ENCODE measurements at places on chromosomes 11 and 22.

- peaks cover 13% of the 10 kb centered on the region for H3K4me1 ChIP-seq
- H3K27me3 ChIP-seq: no peaks in the 10 kb centered on the region
- no peak for DNase-seq
These were observed 5.5 kb upstream of the RGL4 start for GRCh38 chr22:23685205-23685784.

DNA sequence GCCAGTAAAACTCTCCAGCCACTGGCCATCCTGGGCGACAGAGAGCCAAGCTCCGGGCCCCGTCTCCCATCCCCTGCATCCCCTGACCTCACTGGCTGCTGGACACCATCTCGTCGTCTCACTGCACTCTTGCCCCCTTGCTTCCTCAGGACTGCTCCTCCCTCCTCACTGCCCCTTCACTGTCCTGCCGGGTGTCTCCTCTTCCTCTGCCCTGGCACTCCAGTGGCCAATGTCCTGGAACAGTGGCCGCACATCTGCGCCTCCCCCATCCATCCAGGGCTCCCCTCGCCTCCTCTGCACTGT, 800.4 kb downstream of the BRD1 start:
- H3K27me3 ChIP-seq: 0 out of 2 replicates have a peak, but pooled peaks cover under 1% of the 10 kb centered on the region
- no peaks in the 10 kb centered on the region for H3K36me3 ChIP-seq
- H3K27ac ChIP-seq: peak overlapping the region; percentile 74
- DNase-seq: no peak
- H3K4me3 ChIP-seq: no peak overlapping the region

DNA sequence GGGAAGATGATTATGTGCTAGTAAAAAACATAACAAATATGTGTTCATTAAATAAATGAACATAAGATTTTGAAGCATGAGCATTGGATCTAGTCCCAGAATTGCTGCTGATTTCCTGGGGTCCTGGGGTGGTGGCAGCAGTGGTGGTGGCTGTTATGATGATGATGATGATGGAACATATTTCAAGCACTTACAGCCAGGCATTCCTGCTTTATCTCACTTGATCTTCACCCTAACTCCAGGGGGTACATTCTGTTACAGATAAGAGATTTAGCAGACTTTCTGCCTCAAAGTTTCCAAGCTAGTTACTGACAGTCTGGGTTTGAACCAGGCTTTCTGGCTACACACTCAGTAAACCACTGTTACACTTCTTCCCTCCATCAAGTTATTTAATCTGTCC, 5.2 kb downstream of the TRAPPC4 start:
- peaks cover 16% of the 10 kb centered on the region for H3K4me1 ChIP-seq
- no peak overlapping the region for H3K27ac ChIP-seq
- no peak for DNase-seq
- no peak overlapping the region for H3K4me3 ChIP-seq
- peaks cover 42% of the 10 kb centered on the region for H3K36me3 ChIP-seq
- no peaks in the 10 kb centered on the region for H3K27me3 ChIP-seq

GRCh38 chr11:20656901-20657300, 12.5 kb upstream of the NELL1 start:
- H3K4me3 ChIP-seq: no peak overlapping the region
- no peak overlapping the region for H3K27ac ChIP-seq

GRCh38 chr11:120331301-120331996, 4.8 kb upstream of the ARHGEF12 start:
- no peak for DNase-seq
- H3K4me1 ChIP-seq: peaks cover 3% of the 10 kb centered on the region
- H3K4me3 ChIP-seq: no peak overlapping the region
- peak overlapping the region; percentile 75 for H3K27ac ChIP-seq

DNA sequence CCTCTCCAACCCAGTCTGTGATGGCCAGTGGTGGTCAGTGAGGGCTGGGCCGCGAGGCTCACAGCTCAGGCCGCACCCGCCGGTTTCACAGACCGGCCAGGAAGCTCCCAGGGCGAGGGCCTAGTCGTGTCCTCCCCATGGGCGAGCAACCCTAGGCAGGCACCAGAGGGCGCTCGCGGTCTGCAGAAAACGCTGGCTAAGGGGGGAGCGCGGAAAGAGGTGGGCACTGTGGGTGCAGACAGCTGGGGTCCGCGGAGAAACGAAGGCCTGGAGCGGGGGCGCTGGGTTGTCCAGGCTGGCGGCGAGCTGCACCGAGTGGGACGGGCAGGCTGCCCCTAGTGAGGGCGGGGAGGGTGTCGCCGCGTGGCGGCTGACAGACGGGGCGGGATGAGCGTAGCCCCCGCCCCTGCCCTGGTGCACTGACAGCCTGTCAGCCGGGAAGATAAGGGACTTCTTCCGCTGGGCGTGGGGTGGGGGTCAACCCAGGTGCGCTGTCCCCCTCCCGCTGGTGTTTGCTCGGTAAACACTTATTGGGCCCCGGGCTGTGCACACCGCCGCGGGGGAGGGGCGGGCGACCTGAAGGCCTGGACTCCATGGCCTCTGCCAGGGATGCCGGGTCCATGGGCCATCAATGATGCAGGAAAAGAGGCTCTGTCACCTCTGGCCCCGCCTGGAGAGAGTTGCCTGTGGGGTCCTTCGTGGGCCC, 7.5 kb downstream of the GP1BB start:
- no peaks in the 10 kb centered on the region for H3K4me1 ChIP-seq
- no peaks in the 10 kb centered on the region for H3K36me3 ChIP-seq
- H3K27me3 ChIP-seq: no peaks in the 10 kb centered on the region
- peak overlapping the region; percentile 65 for H3K4me3 ChIP-seq
- H3K27ac ChIP-seq: no peak overlapping the region

- H3K27me3 ChIP-seq: no peaks in the 10 kb centered on the region
- no peaks in the 10 kb centered on the region for H3K4me1 ChIP-seq
- H3K36me3 ChIP-seq: no peaks in the 10 kb centered on the region
- no peak for DNase-seq
- H3K27ac ChIP-seq: no peak overlapping the region
These were observed 6.6 kb upstream of the TMEM225 start for GRCh38 chr11:123892031-123892430.

- no peak for DNase-seq
- no peak overlapping the region for H3K4me3 ChIP-seq
- no peaks in the 10 kb centered on the region for H3K27me3 ChIP-seq
- H3K4me1 ChIP-seq: no peaks in the 10 kb centered on the region
- no peaks in the 10 kb centered on the region for H3K36me3 ChIP-seq
- H3K27ac ChIP-seq: no peak overlapping the region
These were observed 1071.2 kb downstream of the BRD1 start for GRCh38 chr22:48756146-48757111.

- H3K4me3 ChIP-seq: no peak overlapping the region
- DNase-seq: no peak
- H3K36me3 ChIP-seq: peaks cover 17% of the 10 kb centered on the region
- H3K27ac ChIP-seq: no peak overlapping the region
These were observed 6.8 kb downstream of the FUT4 start for GRCh38 chr11:94550513-94550912.

Measured in SK-N-SH (cell line).